ENCODE measurements at places on chromosomes 7 and 10. TPM values are rescaled to one million over a fixed set of nuclear protein-coding genes. Genes with fewer than 3 reads are reported as not detected.

LIPM gene
- total RNA-seq, result not detected

HDAC9 gene
- total RNA-seq, result 0.69 TPM

COL17A1 gene
- not detected for total RNA-seq

GBX1 gene
- not detected for total RNA-seq

UBE3C gene
- total RNA-seq, result 53.9 TPM

COBL gene
- not detected for total RNA-seq

ADGRA1 gene
- not detected for total RNA-seq

KIF11 gene
- total RNA-seq, result 59.1 TPM

PDGFA gene
- 5.2 TPM for total RNA-seq

LBX1 gene
- total RNA-seq, result not detected

MOGAT3 gene
- not detected for total RNA-seq

PRF1 gene
- total RNA-seq, result 21.8 TPM

CHCHD2 gene
- total RNA-seq, result 693 TPM

Measured in activated CD4-positive, alpha-beta T cell treated with anti-CD3 and anti-CD28 coated beads for 36 hours (primary cell).